NK-92 treated with Interleukin-12 subunit alpha and Interleukin-12 subunit beta, amount 100 ng/mL, for 24 hours (cell line): ENCODE measurements at places on chromosomes 12 and 14.

DNA sequence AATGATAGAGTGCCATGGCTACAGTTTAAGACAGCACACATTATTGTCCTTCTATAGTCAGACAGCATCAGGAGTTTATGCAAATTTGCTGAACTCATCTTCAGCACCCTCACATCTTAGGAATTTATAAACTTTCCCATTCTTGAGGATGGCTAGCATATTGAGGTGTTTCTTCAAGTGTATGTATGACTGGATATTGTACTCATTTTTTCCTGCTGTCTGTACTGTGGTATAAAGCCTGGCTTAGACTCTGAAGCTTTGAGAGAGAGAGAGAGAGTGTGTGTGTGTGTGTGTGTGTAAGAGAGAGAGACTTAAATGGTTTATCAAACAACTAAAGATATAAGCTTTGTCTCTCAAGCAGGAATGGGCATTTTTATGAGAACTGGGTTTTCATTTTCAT lies 161.6 kb downstream of the PIK3C2G start:
- DNase-seq, result no peak

- no peak for DNase-seq
Measured at GRCh38 chr12:107484230-107484629, 201.4 kb upstream of the PWP1 start.

DNA sequence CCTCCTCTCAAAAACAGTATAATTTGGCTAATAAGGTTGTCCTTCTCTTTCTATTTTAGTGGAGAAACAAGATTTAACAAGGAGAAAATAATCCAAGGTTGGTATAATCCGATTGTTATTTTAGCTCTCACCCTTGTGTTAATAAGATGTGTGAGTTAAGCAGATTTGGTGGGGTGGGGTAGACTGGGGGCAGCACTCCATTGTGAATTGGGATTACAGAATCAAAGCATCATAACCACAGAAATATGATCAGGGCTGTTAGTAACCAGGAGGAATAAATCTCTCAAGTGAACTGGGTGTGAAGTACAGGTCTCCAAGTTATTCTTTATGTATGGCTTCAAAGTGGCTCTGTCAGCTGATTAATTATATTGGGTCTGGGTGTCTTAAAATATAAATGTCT lies 10.2 kb downstream of the TIGAR start:
- no peak for DNase-seq

- no peak for DNase-seq
Measured at GRCh38 chr14:91169951-91170350, 56.1 kb downstream of the DGLUCY start.
